ENCODE measurements at places on chromosomes 6 and 20. TPM values are rescaled to one million over a fixed set of nuclear protein-coding genes. Genes with fewer than 3 reads are reported as not detected.

PDE10A gene
- not detected for total RNA-seq

CCN5 gene
- total RNA-seq = not detected

RAD21L1 gene
- not detected for total RNA-seq

CEP43 gene
- total RNA-seq = 26.3 TPM

MYLK2 gene
- 0.39 TPM for total RNA-seq

ENPP1 gene
- not detected for total RNA-seq

IDH3B gene
- total RNA-seq = 95.8 TPM

CDK5RAP1 gene
- 41.5 TPM for total RNA-seq

SLC17A3 gene
- 0.28 TPM for total RNA-seq

COL10A1 gene
- total RNA-seq = not detected

AVP gene
- total RNA-seq = not detected
